ENCODE measurements at places on chromosomes 16 and 17.

DNA sequence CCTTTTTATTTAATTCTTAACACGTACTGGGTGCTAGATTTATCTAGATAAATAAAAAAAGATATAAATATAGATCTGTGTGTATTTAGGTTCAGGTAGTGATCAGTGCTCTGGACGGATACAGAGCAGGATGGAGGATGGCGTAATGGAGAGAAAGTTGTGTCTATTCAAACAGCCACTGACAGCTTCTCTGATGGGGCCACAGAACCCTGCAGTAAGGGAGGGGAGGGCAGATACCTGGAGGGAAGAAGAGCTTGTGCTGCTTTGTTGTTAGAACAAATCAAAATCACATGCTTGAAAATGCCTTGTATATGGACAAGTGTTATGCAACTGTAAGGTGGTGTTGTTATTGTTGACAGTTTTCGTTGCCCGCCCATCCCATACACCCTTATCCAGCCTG lies 170.2 kb downstream of the UTP18 start:
- DNase-seq, result no peak

DNA sequence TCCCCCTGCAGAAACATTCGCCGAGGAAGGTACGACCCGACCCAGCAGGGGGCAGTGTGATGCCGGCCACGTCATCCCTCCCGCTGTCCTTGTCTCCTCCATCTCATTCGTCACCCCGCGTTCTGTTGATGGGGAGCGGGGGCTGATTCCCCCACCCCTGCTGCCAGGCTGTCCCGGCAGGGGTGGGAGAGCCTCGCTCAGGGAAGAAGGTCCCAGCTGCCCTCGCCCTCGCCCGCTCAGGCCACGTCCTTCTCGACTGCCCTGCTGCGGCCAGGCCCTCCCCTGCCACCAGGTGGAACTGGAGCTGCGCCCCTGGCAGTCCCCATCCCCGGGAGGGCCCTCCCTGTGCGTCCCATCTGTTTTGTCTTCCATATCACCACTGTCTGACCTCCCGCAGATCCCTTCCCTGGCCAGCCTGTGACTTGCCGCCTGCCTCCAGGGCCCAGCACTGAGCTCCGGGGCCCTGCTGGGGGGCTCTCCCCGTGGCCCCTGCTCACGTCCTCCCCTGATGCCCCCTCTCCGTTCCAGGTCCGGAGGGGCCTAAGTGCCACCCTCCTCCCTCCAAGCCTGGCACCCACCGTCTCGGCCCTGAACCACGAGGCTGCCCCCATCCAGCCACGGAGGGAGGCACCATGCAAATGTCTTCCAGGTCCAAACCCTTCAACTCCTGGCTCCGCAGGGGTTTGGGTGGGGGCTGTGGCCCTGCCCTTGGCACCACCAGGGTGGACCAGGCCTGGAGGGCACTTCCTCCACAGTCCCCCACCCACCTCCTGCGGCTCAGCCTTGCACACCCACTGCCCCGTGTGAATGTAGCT lies 20.6 kb downstream of the ADAM11 start:
- peak; percentile 92 for DNase-seq

DNA sequence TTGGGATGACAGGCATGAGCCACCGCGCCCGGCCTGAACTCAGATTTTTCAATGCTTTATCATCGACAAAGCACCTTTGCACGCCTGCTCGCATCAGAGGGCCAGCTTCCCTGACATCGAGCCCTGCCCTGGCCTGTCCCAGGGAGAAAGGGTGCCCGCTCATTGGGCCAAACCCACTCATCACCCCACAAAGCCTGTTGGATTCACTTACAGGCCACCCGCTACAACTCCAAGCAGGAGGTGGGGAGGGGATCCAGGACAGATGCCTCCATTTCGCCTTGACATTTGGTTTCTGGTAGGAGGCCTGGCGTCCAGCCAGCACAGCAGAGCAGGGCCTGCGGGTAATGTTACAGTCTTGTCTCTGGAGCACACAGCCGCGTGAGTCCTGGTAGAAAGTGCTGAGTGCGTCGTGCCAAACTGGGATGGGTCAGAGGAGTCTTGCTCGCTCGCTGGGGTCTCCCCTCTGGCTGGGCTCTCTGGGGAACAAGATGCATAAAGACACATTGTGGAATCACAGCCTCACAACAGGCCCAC lies 19.8 kb downstream of the SMTNL2 start:
- DNase-seq, result no peak

GRCh38 chr17:81806461-81807209 lies 2.7 kb downstream of the GCGR start:
- no peak for DNase-seq

DNA sequence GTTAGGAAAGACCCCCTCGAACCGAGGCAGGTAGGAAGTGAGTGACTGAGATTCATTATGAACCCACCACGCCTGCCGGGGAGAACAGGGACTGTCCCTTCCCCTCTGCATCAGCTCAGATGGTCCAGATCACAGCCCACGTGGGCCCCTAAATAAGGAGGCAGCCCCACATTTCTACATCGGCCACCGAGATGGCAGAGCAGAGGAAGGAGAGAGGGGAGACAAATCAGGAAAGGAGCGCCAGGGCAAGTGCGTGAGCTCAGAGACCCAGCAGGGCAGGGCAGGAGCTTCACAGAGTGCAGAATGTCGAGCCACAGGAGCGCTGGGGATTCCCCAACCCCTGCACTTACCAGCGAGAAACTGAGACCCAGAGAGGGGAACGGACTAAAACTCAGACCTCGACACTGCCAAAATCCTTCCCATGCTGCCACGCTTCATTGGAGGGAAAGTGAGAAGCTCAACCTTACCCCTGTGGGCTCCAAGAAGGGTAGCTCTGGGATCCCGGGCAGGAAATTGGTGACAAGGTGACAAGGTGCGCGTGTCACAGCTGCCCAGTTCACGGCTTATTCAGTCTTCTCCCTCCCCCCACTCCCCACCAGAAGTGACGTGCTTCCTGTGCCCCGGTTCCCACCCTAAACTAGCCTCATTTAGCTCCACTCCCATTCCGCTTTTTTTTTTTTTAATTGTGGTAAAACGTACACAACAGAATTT lies at the start of gene ICAM2:
TSS of gene ICAM2 (minus strand) at position 578 of the 711 bp plus-strand sequence. CDS start 13,942 bp downstream, outside the sequence.
- peak; percentile 88 for DNase-seq

- no peak for DNase-seq
Measured at GRCh38 chr16:11610121-11610505, 23.4 kb upstream of the LITAF start.

Data from stimulated activated CD8-positive, alpha-beta memory T cell treated with anti-CD3 and anti-CD28 coated beads, Interleukin-4, amount 100 ng/mL, for 48 hours (primary cell).